NCI-H2107 (cell line): ENCODE measurements at places on chromosomes 6 and 20.

GRCh38 chr6:4727671-4728435 is 48.4 kb upstream of the CDYL start:
- DNase-seq: peak; percentile 40

DNA sequence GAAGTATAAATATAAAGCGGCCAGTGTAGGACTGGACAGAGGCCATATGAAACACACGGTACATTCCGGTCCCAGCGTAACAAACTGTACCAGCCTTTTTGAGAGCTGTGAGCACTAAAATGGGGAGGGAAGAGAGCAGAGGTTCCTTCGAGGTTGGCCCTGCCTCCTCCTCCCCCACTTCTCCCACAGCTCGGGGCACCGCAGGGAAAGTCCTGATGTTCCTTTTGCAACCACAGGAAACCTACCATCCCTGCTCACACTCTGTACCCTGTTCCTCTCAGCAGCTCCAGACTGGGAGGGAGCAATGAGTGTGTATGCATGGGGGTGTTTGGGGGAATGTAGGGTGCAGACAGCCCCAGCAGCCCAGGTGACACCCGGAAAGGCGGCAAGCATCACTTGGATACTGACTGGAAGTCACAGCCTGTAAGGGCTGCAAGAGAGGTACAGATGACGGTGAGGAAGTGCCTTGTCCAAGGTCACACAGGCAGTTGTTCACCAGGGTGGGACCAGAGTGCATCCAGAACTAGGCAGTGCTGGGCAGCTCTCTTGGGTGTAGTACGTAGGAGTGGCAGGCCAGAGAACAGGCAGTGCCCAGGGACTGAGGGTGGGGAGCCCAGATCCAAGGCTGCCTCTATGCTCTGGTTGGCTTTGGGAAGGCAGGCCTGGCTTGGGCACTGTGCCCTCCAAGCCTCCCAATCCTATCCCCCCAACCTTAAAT is 11.0 kb upstream of the ARMC12 start:
- DNase-seq: no peak

DNA sequence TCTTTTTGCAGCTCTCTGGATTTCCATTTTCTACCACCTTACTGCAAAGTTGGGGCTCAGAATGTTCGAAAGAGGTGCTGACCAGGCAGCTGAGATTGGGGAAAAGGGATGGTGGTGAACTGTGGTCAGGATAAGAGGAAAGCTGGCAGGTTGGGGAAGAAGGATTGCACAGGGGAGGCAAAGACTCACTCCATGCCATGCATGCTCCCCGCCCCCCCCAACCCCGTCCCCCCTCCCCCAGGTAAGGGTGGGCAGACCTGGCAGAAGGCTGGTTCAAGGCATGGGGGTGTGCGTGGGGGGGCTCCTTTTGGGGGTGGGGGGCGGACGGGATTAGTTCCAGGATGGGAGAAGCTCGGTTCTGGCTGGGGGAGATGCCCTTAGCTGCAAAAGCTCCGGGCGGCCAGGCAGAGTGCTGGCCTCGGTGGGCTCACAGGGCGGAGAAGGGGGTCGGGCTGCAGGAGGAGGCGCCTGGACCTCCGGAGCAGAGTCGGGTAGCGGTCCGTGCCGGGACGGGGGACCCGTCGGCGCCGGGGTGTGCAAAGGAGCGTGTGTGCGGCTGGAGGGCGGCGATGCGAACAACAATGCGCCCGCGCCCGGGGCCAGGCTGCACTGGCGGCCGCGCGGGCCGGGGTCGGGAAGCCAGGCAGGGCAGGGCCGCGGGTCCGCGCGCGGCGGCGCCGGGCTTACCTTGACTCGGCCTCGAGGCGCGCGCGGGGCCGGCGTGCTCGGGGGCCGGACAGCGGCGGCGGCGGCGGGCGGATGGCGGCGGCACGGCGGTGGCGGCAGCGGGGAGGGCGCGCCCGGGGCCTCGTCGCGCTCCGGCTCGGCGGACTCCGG is 880 bp downstream of the ADNP start:
- no peak for DNase-seq

GRCh38 chr6:117232196-117232595 is 33.2 kb upstream of the VGLL2 start:
- DNase-seq: no peak

- DNase-seq: no peak
Measured at GRCh38 chr20:39795401-39796272, 833.5 kb downstream of the DHX35 start.

DNA sequence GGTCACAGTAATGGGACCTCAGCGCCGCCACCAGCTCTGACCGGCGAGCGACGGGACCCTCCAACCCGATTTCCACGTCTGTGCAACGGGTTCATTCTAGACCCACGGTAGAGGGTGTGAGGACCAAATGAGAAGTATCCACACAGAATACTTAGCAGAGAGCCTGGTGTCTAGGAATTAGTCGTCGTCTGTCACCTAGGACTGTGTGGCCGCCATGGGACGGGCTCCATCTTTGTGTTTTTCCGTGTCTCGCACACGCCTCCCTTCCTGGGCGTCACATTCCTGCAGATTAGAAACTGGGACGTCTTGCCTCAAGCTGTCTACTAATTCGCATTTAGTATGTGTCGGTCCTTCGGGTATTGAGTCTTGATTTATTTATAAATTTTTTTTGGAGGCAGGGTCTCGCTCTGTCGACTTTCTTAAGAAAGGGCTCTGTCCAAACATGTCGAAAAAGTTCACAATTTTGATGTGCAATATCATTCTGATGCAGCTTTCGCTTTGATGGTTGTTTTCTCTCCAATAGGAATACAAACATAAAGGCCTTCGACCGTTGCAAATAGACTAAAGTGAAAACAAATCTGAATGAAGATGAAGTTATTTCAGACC is 563 bp downstream of the MGME1 start:
- no peak for DNase-seq

DNA sequence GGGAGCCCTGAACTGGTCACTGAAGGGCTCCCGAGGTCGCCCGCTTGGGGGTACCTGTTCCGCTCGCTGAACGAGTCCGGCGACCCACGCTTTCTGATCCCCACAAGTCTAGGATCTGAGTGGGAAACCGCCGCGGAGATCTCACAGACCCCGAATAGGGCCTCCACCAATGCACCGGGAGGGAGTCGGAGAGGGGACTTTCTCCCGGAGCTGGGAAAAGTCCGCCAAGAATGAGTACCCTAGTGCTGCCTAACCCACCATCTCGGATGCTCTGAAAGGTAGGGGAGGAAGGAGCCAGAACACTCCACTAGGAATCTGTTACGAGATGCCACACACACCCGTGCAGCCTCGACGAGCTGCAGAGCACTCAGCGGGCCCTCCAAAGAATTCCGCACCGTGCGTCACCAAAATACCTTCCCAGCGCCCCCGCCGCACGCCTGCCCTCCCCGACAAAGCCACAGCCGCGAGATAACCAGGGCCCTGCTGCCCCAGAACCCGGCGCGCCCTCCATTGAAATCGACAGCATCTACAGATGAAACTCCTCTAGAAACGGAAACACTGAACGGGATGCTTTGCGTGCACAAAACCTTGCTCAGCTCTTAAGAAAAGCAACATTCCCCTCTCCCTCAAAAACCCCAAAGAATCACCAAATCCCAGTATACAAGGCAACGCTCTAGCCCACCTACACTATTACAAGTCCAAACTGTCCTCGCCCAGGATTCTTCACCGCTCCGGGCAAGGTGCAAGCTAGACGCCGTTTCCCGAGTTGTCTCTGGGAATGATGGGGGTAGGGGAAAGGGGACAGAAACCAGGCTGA is 686 bp downstream of the COL12A1 start:
- no peak for DNase-seq

DNA sequence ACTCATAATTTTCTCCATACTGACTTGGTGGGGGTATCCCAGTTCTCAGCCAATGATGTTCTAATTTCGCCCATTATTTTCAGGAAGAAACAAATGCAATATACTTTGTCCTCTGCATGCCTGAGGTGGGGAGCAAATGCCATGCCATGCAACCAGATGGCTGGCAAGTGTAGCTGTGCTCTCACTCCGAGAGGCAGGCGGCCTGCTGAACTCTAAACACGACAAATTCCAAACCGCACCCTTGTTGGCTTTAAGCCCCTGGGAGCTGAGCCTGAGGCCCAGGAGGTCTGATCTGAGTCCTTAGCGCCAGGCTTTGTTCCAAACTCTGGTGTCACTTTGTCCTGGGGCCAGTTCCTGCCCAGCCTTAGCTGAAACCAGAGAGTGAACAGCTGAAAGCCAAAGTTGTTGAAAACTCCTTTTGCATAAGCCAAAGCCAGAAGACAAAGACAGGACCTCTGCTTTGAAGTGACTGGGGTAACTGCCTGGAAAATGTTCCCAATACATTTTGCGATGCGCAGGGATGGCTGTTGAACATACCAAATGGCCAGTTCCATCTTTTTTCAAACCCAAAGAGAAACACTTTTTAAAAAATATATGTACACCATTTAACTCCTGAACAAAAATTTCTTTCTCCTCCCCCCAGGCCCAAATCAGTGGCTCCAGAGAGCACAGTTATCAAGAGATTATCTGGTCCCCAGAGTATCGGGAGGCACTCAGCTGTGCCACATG is 46.2 kb downstream of the TTI1 start:
- DNase-seq: peak; percentile 43

DNA sequence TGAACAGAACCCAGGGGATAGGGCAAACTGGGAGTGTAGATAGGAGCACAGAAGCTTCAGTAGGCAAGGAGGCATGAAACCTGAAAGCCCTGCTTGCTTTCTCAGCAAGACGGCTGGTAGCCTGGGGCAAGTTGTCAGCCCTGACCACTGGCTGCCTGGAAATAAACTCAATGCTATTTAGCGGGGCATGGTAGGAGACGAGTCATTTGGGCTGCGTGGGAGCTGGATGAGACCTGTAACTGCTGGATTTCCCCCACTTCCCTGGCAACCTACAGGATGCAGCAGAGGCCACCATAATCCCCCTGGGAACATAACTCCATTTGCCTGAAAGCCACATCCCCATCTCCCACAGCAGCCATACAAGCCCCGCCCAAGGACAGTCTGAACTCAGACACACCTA is 332.6 kb upstream of the TBX18 start:
- no peak for DNase-seq

GRCh38 chr6:153804755-153805330 is 234.2 kb upstream of the OPRM1 start:
- DNase-seq: no peak

GRCh38 chr6:126665551-126665950 is 325.6 kb downstream of the CENPW start:
- no peak for DNase-seq

DNA sequence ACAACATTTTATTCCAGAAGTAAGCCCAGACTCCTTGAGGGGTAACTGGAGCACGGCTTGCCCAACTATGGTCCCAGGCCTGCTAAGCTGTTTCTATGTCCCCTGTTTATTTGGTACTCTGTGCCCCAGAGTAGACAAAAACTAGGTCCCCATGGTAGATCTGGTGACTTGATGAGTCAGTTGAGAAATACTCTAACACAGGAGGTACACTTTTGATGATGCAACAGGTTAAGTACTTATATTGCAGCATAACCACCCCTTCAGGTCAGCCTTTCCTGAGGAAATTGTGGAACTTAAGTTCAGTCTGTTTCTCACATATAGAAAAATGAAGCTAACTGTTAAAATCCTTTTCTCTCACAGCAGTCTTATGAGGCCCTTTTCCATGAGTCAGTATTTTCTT is 19.6 kb downstream of the TTPAL start:
- DNase-seq: no peak
